ENCODE measurements at places on chromosomes 7 and 10.

- peak; percentile 52 for DNase-seq
Measured at GRCh38 chr7:66505531-66506451, 122.9 kb upstream of the KCTD7 start.

GRCh38 chr7:70435634-70436033 is 696.3 kb upstream of the GALNT17 start:
- DNase-seq: no peak

- DNase-seq: no peak
Measured at GRCh38 chr10:12466704-12467305, 117.5 kb downstream of the CAMK1D start.

DNA sequence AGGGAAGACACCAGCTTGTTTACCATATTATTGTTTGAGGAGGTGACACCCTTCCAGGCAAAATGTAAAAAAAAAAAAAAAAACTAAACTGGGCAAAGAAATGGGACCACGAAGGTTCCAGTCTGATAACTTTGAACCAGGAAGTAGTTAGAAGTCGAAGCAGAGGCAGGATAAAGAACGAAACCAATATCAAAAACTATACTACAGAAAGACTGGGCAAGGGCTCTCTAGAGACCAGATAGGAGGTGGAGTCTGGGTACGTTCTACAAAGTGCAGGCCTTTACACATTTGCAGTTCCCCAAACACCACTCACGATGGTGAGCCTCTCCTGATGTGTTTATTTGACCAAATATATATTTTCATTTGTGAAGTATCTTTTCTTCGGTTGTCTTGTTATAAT is 125.7 kb upstream of the CDK1 start:
- no peak for DNase-seq

DNA sequence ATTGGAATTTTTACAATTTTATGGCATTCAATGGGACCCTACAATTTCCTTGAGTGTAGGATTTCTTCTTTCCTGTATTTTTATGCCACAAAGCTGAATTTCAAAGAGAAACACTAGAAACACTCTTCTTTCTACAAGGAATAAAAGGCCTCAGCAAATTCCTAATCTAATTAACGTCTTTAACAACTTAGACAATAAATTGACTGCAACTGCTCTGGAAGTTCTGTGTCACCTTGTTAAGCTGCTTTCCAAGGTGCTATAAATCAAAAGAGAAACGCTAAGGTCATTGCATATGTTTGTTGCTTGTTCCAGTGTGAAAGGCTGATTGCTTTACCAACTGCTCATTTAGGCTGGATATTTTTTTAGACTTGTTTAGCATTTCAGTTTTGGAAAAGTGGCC is 182.2 kb downstream of the POLR1F start:
- DNase-seq: no peak

GRCh38 chr10:92967641-92968040 is 93.0 kb upstream of the CYP26C1 start:
- DNase-seq: no peak

DNA sequence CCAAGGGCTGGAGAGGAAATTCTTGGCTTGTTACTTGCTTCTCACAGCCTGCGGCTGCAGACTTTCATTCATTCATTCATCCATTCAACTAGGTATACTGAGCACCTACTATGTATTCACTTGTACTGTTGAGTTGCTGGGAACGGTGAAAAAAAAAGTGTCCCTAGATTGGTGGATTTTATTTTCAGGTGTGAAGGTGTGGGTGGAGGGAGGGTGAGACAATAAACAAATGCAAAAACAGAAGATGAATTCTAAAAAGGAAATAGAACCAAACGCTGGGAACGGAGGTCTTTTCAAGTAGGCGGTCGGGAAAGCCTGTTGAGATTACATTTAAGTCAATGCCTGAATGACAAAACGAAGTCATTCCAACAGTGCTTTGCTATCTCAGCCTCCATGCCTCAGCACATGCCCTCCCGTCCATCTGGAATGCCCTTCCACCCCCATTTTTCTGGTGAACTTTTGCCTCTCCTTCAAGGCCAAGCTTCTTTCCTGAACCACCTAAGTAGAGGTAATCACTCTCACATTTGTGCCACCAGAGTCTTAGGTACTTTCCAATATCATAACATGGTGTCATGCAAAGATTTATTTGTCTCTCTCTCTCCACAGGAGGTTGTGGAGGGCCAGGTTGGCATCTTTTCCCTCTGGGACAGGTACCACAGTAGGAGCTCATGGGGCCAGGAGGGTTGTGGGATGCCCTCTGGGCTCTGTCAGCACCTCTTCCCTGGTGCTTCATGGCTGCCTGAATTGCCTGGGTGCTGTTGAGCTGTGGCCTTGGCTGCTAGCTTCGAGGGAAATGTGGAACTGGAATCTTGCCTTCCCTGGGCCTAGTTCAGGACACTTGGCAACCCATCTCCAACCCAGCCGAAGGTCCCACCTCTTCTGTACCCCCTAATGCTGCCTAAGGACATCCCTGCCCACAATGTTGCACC is 5.5 kb downstream of the NKX2-3 start:
- DNase-seq: no peak

DNA sequence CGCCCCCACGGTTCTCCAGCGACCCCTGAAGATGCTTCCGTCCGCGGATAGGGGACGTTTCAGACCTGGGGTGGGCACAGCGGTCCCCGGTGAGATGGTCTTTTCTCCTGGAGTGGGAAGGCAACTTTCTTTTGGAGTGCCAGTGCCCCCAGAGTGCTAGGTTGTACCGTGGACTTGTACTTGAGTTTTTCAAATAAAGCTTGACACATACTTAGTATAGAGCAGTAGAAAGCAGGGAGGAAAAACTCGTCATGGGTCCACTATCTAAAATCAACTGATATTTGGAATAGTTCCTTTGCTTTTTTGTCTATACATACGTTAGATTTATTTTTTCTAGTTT is 28.4 kb downstream of the RBM20 start:
- DNase-seq: no peak

GRCh38 chr10:99809931-99810615 is 27.6 kb downstream of the ABCC2 start:
- no peak for DNase-seq

DNA sequence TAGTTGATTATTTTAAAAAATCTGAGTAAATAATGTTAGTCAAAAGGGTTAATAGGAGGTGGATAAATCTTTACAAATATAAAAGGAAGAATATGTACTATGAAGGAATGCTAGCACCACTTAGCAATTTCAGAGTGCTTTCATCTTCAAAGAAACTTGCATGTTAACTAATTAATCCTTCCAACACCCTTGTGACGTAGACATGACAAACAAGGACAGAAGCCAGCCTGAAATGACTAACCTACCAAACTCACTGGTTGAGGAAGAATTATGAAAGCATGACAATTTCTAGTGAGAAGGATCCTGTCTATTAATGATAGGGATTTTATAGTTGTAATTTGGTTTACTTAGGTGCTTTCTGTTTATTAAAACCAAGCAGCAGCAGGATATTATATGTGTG is 468.0 kb upstream of the FZD8 start:
- no peak for DNase-seq

DNA sequence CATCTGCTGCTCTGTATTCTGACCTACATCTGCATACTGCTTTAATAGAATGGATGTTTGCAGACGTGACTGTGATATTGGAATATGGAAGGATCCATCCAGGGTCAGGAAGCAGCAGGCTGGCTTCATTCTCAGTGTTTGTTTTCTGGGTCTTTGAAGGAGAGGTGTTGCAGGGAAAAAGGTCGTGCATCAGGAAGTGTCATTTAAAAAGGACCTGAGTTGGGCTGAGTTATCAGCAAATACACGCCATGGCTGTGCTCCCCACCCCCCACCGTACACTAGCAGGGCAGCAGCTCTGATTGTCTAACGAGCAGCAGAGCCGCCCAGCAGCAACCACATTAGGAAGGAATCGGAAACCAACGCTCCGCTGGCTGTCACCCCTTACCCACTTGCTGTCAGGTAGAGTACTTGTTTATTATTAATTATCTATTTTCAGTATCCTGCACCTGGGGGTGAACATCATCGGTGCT is 63.1 kb upstream of the STEAP1B start:
- peak; percentile 8 for DNase-seq

- no peak for DNase-seq
Measured at GRCh38 chr7:142945001-142945400, 5.7 kb downstream of the LLCFC1 start.

- no peak for DNase-seq
Measured at GRCh38 chr10:116699471-116700150, 42.8 kb downstream of the HSPA12A start.
